ENCODE measurements at places on chromosomes 13 and 19.

- no peak for DNase-seq
These were observed 18.9 kb downstream of the MPND start for GRCh38 chr19:4362101-4362828.

DNA sequence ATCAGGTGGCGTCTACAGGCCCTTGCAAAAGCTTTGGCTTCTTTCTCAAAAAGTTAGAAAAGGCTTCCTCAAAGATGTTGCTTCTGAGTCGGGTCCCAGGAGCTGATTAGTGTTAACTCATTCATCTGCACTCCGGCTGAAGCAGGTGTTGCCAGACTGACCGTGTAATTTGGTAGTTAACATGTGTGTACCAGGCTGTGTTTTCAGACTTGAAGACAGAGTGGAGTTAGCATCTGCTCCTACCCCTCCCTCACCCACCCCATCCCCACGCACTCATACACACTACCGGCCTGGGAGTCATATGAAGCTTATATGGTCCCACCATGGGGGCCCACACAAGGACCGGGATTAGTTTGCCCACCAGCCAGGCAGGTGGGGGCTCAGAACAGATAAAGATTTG lies 111.5 kb downstream of the DNAJC15 start:
- DNase-seq = no peak

GRCh38 chr13:39881887-39882286 lies 226.4 kb downstream of the COG6 start:
- DNase-seq = no peak

DNA sequence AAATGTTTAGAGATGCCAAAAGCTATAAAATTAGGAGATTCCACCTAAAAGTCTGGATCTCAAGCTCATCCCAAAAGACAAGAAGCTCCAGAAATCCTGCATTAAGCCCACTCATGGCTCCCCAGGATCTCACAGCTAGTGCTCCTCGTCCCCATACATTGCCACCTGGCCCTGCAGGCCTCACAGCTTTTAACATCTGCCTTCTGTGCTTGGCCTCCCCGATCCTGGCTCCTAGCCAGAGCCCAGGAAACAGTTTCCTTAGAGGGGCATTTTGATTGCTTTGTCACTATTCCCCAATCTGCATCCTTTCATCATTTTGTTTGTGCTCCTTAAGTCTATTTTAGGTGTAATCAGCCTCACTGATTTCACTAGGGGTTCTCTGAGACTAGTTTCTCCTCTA lies 14.5 kb upstream of the DCT start:
- no peak for DNase-seq

DNA sequence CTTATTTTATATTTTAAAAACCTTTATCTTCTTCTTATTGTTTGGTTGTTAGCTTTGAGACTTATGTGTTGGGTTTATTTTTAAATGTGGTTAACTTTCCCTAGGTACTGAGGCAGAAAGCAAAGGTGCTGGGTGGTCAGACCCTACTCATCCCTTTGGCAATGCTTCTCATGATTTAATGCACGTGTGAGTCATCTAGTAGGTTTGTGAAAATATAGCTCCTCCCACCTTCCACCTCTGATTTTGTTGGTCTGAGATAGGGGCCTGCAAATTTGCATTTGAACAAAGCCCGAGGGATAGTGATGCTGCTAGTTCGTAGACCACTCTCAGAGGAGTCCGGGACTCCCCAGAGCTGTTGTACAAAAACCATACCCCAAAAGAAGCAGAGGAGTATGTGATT lies 771.3 kb upstream of the ARGLU1 start:
- no peak for DNase-seq

GRCh38 chr13:71785361-71785760 lies 81.6 kb downstream of the DACH1 start:
- no peak for DNase-seq

DNA sequence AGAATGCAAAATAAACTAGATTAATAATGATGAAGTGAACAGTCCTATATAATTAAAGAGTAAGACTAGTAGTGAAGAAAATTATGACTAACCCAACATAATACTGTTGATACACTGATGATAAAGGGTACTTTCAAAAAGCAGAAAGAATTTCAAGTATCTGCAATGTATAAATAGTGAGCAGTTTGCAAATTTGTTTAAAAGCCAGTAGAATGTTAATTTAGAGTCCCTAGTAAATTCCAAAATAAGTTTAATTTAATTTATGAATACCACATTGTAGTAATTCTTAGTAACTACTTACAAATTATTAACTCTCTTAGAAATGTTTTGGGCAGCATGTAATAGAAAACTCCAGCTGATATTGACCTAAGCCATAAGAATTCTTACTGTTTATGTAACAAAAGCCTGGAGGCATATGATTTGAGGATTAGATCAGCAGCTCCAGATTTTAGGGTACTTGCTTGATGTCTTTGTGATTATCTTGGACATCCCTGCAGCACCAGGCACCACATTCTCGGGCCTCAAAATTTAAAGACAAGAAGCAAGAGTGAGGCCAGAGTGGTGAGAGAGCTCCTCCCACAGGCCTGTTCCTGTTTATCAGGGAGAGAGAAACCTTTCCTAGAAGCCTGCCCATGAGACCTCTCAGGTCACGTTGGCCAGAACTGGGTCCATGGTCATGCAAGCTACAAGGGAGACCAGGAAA lies 67.6 kb upstream of the TDRD3 start:
- DNase-seq = no peak

- DNase-seq = no peak
These were observed 46.1 kb downstream of the LHFPL6 start for GRCh38 chr13:39556866-39557265.

DNA sequence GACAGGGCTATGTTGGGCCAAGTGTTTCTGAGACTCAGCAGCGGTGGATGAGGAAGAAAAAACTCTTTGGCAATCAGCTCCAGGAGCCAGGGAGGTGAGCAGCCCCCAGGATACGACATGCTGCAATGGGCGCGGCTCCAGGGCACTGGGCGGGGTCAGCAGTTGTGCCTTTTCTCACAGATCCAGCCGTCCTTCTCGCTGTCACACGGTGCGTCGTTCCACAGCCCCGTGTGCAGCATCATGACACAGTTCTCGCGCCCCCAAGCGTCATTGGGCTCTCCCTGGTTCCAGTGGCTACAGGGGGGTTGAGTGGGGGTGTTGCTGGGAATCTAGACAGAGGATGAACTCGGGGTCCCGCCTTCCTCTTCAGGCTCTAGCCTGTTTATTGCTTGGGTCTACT lies 2.7 kb downstream of the CLEC4G start:
- DNase-seq = no peak
